Endothelial cell (in vitro differentiated cells): ENCODE measurements at places on chromosomes 7 and 10.

GRCh38 chr10:114064151-114065048 is 20.7 kb downstream of the ADRB1 start:
- no peak for DNase-seq

- DNase-seq = no peak
Observed at GRCh38 chr10:27447540-27447939, 56.6 kb upstream of the RAB18 start.

DNA sequence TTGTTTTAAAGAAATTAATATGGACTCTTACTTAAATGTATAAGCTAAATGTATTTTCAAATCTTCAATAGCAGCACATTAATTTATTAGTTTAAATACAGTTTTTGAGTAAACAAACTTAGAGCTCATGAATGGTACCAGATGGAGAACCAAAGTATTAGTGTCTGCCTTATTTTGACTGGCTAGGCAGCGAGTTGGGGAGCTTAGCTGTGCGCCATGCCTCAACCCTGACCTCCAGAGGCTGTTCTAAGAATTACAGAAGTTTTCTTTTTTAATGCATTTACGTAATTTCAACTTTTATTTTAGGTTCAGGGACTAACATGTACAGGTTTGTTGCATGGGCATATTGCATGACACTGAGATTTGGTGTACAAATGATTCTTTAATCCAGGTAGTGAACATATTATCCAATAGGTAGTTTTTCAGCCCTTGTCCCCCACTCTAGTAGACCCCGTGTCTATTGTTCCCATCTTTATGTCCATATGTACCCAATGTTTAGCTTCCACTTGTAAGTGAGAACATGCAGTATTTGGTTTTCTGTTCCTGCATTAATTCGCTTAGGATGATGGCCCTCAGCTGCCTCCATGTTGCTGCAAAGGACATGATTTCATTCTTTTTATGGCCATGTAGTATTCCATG is 166.8 kb downstream of the IQUB start:
- peak; percentile 40 for DNase-seq

GRCh38 chr7:19369806-19370205 is 224.6 kb upstream of the FERD3L start:
- no peak for DNase-seq

GRCh38 chr10:13528875-13529713 is at the start of gene BEND7:
BEND7 (minus strand) TSS chr10:13529014; CDS start chr10:13528533, 481 bp downstream.
- DNase-seq = peak; percentile 65

DNA sequence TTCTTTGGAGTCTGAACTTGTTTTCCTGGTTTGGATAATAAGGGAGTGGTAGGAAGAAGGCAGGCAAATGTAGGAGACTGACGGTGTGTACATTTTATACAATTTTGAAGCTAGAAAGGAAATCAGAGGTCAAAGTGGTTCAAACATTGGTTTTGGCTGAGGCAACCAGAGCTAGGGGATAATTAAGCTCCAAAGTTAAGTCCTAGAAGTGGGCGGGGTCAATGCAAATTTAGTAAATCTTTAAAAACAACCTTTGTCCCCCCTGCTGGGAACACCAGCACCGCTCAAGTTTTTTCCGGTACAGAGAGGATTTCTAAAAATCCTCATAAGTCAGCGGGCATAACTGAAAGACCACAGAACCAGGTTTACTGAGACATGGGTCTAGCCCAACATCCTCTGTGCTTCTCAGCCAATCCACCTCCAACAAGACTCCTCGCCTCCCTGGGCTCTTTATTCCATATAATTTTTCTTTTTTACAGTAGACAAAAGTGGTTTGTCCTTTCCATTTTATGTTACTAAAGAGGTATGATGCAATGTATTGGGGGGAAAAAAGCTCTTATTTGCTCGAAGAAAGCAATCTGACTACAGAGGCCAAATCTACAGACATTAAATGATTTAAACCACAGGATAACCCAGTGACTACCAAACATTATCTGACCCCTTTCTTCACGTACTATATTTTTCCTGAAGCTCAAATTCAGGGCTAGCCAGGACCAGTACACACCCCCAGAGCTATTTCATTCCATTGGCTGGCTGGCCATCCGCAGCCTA is 1.6 kb downstream of the GLUD1 start:
- no peak for DNase-seq

- DNase-seq = no peak
Observed at GRCh38 chr10:97690133-97690532, 3.1 kb upstream of the AVPI1 start.

DNA sequence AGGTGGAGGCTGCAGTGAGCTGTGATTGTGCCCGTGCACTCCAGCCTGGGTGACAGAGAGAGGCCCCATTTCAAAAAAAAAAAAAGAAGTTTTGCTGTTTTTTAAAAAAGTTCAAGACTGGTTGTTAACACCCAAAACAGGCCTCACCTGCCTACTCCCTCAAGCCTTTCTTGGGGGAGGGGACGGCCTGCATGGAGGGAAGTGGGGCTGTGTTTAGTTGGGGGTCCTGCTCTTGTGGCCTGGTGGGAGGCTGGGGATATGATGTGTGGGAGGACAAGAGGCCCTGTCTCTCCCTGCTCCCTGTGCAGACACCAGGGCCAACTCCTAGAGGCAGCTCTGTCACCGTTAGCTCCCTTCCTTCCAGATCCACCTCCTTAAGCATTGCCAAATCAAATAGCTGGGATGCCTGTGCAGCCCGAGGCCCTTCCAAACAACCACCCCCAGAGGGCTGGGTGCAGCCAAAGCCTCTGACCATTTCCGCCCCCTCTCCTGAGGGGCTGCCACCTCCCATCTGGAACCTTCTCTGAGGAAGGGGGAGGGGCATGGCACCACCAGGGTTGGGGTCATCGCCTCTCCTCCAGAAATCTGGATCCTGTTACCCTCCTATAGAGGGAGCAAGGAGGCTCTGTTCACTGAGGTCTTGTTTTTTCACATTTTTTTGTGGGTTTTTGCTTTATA is 32.9 kb upstream of the ANKRD2 start:
- peak; percentile 31 for DNase-seq

DNA sequence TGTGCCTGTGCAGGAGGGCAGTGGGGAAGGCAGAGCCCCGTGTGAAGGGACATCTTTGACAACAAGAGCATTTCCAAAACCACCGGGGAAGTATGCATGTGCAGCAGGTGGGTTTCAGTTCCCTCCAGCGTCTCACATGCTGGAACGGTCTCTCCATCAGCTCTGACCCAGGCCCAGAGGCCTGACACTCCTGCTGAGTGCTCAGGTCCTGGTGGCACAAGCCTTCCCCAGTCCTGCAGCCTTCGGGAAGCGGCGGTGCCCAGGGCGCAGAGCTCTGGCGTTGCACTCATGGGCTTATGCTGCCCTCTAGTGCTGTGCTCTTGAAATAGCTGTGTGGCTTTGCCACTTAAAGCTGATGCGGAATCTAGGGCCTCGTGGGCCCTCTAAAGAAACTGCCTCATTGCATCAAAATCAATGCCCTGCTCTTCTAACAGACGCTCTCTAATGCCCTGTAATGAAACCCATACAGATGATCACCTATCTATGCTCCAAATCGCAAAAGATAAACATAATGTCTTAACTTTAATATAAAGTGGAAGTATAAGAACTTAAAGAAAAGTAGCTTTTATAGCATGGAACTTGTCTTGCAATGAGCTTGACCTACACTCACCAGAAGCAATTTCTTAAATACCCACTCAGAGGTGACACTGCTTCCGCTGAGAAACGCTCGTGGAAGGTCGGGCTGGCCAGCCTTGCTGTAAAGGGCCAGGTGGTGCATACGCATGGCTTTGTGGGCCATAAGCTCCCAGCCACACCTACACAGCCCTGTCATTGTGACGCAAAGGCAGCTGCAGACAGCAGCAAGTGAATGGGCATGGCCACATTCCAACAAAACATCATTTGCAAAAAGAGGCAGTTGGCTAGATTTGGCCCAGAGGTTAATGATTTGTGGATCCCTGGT is 38.6 kb downstream of the CLRN3 start:
- DNase-seq = peak; percentile 75

GRCh38 chr10:132739225-132739613 is 46.7 kb downstream of the NKX6-2 start:
- DNase-seq = no peak

GRCh38 chr10:49080965-49081364 is 34.4 kb downstream of the VSTM4 start:
- DNase-seq = no peak

DNA sequence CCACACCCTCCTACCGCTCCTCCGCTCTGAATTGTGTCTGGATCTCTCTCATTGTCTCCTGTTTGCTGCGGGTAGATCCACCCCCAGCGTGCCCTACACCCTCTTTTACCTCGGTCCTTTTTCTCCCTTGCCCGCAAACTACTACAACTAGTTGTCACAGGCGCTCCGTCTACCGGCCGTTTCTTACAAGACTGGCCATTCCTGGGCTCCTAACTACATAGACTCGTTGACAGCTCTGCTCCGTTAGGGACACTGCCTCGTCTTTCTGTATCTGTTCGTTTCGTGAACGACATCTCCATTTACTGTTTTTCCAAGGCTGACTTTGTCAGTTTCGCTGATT is 786 bp downstream of the TAF3 start:
- DNase-seq = peak; percentile 30

GRCh38 chr10:5905854-5906507 is 15.9 kb downstream of the FBH1 start:
- DNase-seq = peak; percentile 15

DNA sequence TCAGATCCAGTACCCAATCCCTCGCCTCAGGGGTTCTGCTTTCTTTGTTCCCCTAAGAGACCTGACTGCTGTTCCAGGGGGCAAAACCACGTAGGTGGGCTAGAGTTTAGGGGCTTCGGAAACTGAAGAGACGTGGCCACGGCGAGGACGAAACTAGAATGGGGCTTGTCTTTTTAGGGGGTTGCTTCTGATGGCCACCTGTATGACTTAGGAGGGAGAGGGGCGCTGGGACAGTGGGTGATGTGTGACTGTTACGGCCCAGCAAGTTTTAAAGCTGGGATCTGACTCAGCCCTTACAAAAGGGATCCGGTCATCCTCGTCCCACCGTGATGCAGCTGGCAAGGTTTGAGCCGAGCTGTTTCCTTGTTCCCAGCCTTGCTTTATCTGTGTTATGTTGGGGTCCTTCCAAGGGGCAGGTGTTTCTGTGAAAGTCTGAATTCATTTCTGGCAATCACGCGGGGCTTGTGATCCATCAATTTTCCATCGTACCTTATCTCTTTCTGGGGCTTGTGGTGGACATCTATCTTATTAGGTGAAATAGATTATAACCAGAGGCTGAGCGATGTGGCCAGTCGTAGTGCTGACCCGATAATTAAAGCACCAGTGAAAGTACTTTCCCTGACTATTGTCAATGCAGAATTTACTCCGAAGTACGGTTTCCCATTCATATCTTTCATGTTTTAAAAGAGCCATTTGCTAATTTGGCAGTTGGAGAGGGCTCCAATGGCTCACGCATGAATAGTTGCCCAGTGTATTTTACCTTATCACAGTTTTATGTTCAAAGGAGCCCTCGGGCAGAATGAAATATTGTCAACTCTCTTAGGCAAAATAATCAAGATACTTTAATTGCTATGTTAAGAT is 830 bp downstream of the MET start:
- no peak for DNase-seq

DNA sequence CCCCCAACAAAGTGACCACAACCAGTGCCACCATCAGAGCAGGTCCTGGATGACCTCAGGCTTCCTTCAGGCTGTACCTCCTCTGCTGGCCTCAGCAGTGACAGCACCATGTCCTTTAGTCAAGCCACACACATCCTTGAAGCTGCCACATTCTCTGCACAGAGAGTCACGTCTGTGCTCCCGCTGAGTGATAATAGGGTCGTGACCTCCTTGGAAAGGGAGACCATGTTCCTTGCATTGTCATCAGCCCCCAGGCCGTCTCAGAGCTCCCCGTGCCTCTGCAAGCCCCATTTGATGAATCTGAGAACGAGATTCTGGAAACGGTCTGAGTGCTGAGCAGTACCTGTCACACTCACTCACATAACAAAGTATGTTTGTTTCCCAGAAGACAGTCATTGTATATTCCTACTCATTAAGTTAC is 106.5 kb upstream of the PRR15 start:
- no peak for DNase-seq

DNA sequence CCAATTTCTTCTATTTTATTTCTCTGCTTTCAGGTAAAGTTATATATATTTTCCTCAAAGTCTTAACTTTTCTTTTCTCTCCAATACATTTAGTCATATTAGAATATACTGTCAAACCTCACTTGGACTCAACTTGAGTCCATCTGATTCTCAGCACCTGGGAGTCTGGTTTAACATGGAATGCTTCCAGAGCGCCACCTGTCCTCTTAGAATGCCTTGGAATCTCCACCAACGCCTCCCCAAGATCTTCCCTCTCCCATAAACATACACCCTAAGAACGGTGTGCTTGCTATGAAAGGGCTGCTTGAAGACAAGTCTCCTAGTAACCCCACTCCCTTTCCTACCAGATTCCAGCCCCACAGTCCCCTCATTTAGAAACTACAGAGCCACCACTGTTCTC is 229.1 kb upstream of the MKLN1 start:
- DNase-seq = no peak

DNA sequence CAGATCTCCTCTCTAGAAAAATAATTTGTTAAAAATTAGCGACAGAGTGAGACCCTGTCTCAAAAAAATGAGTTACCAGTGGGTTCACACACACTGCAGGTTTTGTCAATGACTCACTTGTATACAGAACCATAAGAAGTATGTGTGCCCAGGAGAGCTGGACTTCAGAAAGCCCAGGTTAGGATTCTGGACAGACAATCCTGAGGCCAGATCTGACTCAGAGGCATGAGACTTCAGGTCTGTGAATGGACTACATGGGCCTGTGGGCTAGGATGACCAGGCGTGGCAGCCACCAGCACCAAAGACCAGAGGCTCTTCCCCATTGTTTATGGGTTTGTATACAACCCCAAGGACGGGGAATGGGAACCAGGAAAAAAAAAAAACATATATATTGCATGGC is 9.3 kb upstream of the ZNF438 start:
- DNase-seq = no peak

GRCh38 chr10:116665541-116666125 is 44.9 kb downstream of the PNLIPRP2 start:
- no peak for DNase-seq

DNA sequence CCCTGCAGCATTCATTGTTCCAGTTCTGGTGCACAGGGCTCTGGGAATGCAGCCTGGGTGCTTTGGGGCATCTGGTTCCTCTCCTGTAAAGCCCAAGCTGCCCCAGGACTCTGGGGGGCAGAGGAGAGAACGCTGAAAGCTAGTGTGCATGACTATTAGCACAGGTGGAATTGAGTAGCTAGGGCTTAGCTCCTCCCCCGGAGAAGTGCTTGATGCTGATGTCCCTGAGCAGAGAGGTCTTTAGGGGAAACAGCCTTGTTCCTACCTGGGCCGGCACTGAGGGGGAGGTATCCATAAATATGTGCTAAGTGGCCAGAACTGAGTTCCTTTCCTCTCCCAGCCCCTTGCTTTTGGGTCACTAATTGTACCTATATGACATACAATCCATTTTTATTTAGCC is 3.9 kb downstream of the ADCY1 start:
- DNase-seq = no peak

GRCh38 chr10:33406596-33406995 is 72.1 kb upstream of the NRP1 start:
- DNase-seq = no peak

GRCh38 chr7:131015657-131015958 is 281.6 kb upstream of the KLF14 start:
- DNase-seq = no peak

GRCh38 chr10:17764142-17764541 is 12.1 kb downstream of the TMEM236 start:
- no peak for DNase-seq
